Urinary bladder (tissue), 4 donors: ENCODE measurements at places on chromosomes 3 and 15. TPM values are rescaled to one million over a fixed set of nuclear protein-coding genes. Genes with fewer than 3 reads are reported as not detected.

DNA sequence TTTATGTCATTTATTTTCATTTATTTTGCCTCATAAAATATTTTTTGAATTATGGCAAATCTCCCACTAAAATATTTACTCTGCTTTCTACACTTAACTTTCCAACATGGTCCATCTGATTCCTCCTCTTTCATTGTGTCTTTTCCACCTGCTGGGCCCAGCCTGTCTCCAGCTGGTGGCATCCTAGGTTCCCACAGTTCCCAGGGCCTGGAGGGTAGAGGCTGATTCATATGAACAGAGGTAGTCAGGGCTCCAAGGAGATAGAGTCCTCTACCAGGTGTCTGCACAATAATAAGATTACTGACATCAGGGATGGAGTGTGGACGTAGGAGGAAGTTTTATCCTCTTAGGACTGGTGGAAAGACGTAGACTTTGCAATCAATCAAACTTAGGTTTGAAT lies 14.3 kb downstream of the ZBTB38 start:
- DNase-seq: no peak

The CTDSPL gene
- polyA plus RNA-seq: 36.9 TPM

The CAMK2N2 gene
- polyA plus RNA-seq: 0.29 TPM

The ATP8B4 gene
- polyA plus RNA-seq: 6.6 TPM

- DNase-seq: peak; percentile 65
Measured at GRCh38 chr3:14439501-14440167, 37.2 kb downstream of the SLC6A6 start.

GRCh38 chr3:32510075-32510724 lies 7.5 kb upstream of the CMTM6 start:
- peak; percentile 48 for DNase-seq

The CHST2 gene
- 6.4 TPM for polyA plus RNA-seq

DNA sequence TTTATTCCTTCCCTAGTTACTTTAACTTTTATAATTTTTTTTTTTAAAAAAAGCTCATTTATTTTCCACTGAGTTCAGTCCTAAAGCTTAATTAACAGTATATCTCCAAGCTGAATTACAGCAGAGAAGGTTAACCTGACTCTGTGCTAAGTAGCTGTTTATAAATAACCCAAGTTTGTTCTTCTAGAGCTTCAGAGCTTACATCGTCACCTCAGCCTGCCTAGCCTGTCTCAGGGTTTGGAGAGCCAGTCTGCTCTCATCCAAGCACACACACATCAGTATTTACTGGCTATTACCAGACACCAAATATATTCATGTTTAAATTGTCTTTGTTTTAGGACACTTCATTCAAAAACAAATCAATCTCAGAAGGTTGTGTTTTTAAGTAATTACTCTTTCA lies 154.9 kb downstream of the CDIN1 start:
- DNase-seq: no peak

The TGM4 gene
- polyA plus RNA-seq: not detected

DNA sequence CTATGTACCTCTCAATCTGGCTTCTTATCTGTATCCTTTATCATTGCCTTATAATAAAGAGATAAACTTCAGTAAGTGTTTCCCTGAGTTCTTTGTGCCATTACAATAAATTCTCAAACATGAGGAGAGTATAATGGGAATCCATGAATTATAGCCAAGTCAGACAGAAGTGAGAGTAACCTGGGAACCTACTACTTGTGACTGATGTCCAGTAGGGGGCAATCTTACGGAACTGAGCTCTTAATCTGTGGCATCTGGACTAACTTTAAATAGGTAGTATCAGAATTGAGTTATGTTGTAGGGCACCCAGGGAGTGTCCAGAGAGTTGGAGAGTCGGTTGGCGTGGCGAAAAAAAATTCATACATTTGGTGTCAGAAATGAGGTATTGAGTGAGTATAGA lies 542.6 kb downstream of the ZBBX start:
- no peak for DNase-seq

The CHST14 gene
- polyA plus RNA-seq: 22.6 TPM

DNA sequence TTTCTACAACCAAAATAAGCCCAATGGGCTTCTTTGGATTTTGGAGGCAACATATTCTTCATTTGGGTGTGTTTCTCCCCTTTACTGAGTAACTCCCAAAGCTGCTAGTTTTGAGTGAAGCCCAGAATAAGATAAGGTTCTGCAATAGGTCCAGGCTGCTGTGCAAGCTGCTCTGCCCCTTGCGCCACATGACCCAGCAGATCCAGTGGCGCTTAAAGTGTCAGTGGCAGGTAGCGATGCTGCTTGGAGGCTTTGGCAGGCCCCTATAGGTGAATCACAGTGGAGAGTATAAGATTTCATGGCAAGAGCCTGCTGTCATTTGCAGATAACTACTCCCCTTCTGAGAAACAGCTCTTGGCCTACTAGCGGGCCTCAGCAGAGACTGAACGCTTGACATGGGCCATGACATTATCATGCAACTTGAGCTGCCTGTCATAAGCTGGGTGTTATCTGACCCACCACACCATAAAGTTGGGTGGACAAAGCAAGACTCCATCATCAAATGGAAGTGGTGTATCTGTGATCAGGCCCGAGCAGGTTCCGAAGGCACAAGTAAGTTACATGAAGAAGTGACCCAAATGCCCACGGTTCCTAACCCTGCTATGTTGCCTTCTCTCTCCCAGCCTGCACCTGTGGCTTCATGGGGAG lies 88.4 kb upstream of the OXTR start:
- DNase-seq: no peak

DNA sequence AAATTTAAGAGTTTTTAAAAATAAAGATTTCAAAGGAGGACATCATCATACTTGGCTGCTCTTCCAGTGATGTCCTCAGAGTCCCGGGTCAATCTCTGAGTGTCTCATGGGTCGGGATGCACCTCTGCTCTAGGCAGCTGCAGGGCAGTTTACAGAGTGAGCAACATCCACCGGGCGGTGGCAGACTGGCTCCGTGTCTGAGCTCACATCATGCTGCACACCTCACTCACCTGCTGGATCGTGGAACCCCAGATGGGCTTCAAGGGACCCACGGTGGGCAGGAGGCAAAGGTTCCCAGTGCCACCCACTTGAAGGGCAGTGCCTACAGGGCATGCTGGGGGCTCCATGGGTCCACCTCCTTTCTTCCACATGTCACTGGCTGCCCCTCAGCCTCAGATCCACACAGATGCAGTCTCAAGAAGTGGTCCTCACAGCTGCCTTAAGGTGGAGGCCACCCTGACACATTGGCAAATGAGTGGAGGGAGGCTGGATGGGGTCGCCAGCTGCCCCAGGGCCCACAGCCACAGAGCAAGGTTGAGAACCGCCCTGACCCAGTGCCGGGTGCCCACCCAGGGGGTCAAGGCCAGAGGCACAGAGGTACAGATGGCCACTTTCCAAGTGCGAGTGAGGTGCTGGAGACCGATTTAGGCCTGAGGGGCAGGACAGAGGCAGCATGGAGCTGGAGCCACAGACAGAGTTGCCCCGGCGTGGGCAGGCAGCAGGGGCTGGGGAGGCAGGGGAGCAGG lies 25.2 kb downstream of the CYFIP1 start:
- no peak for DNase-seq

- DNase-seq: no peak
Measured at GRCh38 chr15:72971766-72972165, 80.5 kb upstream of the NEO1 start.

The LEKR1 gene
- 0.37 TPM for polyA plus RNA-seq

- peak; percentile 31 for DNase-seq
Measured at GRCh38 chr15:98085003-98085639, 124.6 kb downstream of the ARRDC4 start.

- DNase-seq: no peak
Measured at GRCh38 chr3:32816439-32817256, 1.1 kb upstream of the TRIM71 start.

GRCh38 chr15:25967116-25967515 lies 104.0 kb upstream of the ATP10A start:
- no peak for DNase-seq

DNA sequence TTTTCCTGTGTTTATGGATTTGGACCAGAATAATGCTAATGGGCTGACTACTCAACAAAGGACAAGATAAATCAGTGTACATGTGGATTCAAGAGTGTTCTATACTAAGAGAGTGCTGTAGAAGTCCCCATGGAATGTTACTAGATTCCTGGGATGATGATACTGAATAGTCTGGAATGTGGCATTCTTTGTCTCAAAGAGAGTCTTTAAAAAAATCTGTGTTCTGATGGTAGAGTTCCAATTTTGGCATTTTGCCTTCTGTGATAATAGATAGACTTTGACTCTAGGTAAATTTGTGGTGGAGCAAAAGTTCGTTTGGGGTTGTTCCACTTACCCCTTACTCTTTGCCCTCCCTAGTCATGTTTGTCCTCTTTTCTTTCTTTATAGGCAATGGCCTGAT lies 43.7 kb downstream of the NMD3 start:
- no peak for DNase-seq

DNA sequence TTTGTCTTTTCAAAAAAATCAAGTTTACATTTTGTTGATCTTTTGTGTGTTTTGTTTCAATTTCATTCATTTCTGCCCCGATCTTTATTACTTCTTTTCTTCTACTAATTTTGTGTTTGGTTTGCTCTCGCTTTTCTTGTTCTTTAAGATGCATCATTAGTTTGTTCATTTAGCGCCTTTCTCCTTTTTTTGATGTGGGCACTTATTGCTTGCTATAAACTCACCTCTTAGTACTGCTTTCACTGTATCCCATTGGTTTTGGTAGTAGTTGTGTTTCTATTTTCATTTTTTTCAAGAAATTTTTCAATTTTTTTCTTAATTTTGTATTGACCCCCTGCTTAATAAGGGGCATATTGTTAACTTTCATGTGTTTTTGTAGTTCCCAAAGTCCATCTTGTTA lies 34.4 kb downstream of the PRKCI start:
- no peak for DNase-seq

- DNase-seq: no peak
Measured at GRCh38 chr3:150158943-150159625, 188.4 kb upstream of the PFN2 start.

DNA sequence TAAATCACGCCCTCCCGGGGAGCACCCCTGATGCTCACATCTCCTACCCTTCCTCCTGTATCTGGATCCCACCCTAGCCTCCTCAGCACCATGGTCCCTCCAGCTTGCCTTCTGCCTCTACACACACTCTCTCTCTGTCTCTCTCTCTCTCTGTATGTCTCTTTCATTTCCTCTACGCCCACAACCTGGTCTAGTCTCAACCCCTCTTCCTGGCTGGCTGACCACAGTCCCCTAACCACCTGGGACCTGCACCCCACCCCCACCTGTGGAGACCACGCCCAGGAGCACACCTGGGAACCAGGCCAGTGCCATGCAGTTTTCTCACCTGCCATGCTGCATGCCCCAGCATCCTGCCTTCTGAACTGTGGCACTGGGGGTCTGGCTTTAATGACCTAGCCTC lies 4.0 kb upstream of the CFAP100 start:
- DNase-seq: no peak

DNA sequence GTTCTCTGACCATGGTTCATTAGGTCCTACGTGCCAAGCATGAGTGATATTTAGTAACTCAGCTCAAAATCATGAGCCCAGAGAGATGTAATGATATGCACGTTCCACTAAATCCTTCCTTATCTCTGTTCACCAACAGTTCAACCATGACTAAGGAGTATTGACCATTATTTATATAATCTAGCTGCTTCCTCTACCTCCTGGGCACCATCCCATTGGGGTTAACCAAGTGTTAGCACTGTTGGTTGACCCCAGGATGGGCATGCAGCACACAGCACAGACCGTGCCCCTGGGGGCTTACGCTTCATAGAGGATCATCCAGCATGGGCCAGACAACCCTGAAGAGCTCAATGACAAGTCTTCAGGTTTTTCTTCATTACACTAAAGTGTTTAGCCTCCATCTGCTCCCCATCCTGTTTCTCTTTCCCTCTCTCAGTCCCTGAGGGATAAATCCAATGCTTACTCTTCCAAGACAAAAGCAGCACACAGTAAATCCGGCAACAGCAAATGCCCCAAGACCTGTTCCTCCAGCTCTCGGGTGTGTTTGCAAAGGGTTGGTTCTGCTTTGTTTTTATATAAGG lies 10.4 kb downstream of the FAM174B start:
- no peak for DNase-seq

GRCh38 chr15:87245592-87245991 lies 1010.9 kb downstream of the NTRK3 start:
- no peak for DNase-seq
